Right cardiac atrium (tissue), 5 donors: ENCODE measurements at places on chromosomes 5 and 9.

DNA sequence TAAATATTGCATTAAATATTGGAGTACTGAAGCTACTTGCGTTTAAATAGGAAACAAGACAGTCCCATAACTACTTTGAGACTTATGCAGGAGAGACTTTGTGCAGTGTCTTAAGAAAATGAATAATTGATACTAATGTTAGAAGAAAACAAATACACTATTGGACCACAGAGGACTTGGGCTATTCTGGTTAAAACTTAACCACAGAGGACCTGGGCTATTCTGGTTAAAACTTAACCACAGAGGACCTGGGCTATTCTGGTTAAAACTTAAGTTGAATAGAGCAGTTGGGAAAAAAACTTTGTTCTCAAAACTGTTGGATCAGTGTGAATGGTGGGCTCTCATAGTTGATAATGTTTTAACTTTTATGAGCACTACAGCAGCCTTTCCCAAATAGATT lies 141.7 kb downstream of the WDR70 start:
- no peak for DNase-seq

GRCh38 chr9:71485326-71485725 lies 283.0 kb downstream of the CEMIP2 start:
- no peak for DNase-seq

- no peak for DNase-seq
These were observed 46.8 kb downstream of the NLN start for GRCh38 chr5:65768723-65769346.

- DNase-seq: no peak
These were observed 9.1 kb upstream of the SMIM27 start for GRCh38 chr9:32543047-32543446.
